ENCODE measurements at places on chromosomes 13 and 19.

DNA sequence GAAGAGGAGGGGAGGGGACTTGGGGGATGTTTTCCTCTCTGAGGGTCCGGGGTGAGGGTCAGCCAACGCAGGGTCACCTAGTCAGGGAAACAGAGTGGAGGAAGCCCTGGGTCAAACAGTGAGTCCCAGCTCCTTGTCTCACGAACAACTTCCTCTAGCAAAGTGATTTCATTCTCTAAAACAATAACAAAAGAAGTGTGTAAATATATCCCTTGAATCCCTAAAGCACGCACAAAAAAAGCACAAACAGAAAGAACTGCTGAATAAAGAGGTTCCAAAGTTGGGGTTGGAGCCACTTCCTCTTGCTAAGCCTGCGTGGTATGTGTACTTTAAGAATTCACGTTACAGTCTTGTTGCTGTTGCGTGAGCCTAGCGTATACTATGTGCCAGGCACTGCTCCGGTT, 1.5 kb upstream of the C5AR2 start:
- DNase-seq = no peak

DNA sequence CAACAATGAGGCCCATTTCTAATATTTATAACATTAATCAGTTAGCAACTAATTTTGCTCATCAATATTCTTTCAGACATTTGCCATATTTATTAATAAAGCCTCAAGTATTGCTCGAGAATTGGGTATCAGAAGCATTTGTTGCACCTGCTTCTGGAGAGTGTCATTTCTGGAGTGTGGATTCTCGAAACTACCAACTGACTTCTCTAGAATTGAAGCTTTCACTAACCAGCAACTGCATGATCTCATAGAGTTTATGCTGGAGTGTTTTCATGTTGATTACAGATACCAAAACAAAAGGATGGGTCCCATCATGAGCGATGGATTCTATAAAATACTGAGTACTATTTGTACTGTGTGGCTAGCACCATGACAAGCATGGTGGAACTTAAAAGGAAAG, 121.0 kb upstream of the SLC7A1 start:
- no peak for DNase-seq

- no peak for DNase-seq
Observed at GRCh38 chr13:66506979-66507378, 723.2 kb downstream of the PCDH9 start.

- DNase-seq = no peak
Observed at GRCh38 chr19:17765069-17765618, 13.9 kb downstream of the FCHO1 start.

GRCh38 chr19:8320564-8321066, 560 bp downstream of the NDUFA7 start:
- DNase-seq = no peak

- DNase-seq = peak; percentile 36
Observed at GRCh38 chr13:99796175-99796819, 175.3 kb downstream of the ZIC5 start.

GRCh38 chr13:45683701-45684100, 18.4 kb upstream of the CBY2 start:
- DNase-seq = no peak

GRCh38 chr19:16721051-16721450, 1.4 kb downstream of the NWD1 start:
- DNase-seq = no peak

DNA sequence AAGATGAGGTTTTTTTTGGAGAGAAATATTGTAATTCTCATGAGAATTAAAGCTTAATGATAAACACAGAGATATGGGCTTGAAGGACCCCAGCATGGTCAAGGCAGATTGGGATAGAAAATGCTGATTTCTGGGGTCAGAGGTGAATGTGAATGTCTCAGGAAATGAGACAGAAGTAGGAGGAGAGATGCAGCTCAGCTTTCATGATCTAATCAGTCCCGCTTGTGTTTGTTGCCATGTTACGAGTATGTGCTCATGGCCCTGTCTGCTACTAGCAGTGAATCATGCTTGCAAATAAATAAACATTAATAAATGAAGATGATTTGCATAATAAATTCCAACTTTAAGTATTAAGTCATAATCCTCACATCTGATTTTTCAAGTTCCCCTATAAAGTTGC, 23.0 kb upstream of the NDFIP2 start:
- DNase-seq = no peak

DNA sequence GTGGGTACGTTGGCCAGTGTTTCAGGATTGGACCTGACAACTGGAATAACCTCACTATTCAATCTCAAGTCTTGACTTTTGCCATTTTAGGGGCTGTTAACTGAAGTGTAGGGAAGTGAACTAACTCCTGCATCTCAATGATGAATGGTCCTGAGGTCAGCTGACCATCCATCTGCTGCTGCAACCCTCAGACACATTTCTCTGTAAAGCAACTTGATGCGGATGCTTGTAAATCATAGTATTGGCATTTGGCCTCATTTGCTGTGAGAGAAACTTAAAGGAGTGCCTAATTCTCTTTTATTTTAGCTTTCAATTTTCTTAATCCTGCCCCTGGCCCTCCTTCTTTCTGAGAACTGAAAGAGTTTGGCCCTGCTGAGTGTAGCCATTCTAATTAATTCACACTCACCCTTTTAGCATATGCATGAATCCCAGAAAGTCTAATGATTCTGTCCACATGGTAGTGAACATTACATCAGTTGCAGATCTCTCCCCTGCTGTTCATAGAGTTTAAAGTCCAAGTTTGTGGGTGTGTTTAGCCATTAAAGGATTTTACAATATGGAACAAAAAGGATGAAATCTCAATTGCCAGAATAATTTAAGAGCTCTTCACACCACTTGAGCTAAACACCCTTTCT, 1531.4 kb upstream of the SLC10A2 start:
- no peak for DNase-seq

All from activated naive CD8-positive, alpha-beta T cell treated with anti-CD3 and anti-CD28 coated beads, Interleukin-2, amount 10 ng/mL, durations not matched to agents 7 days and 5 days (primary cell).